ENCODE measurements at places on chromosomes 3 and 15.

DNA sequence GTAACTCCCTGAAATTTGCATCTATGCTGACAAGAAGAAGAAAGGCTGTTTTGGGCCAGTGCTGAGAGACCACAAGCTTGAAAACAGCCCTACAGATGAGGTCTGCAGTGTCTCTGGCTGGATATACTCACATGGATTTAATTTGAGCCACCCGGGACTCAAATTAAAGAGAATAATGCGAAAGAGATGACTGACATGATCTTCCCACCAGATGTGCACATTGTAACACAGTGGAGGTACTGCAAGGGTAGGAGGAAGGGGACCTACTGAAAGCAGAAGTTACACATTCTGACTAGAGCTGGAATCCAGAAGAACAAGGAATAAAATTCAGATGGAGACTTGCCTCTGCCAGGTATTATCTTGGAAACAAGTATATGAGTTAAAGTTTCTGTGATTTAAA is 728.3 kb upstream of the SGO1 start:
- no peak for DNase-seq

DNA sequence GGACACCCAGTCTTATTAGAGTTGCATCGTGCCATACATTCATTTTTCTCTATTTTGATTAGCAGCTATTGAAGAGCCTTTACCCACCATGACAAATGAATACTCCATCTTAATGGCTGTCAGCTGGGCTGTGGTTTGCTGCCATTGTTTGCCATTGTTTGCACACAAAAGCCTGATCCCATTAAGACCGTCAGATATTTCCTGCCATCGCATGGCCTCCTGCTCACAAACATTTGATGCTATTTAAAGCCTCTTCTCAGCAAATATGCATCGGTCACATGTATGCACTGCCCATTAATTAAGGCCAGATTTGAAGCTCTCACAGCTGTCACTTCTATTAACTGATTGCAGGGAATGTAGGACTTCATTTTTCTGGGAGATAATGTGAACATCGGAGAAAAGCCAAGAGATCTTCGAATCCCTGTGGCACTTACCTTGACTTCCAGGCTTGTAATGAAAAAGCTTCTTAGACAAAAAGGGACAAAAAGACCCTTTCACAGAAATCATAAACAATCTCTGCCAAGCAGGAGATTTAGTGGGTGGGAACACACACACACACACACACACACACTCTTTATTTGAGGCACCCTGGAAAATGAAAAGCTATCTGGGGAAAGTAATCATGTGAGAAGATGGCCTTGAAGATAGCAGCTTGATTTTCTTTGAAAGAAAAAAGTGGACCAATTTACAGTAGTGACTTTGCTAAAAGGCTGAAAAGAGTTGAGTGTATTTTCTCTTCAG is 175.4 kb upstream of the NR2E3 start:
- DNase-seq, result peak; percentile 73

DNA sequence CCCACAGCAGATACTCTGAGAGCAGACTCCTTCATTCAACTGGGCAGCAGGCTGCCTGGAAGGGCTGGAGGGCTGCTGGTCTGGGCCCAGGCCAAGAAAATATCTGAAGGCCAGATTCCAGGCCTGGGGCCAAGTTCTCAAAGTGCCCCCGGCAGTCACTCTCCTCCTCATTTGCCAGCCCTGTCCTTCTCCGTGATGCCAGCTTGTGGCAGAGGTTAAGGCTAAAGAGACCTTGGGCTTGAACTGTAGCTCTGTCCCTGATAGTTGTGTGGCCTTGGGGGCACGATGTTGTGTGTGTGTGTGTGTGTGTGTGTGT is 39.0 kb downstream of the FAM3D start:
- no peak for DNase-seq

DNA sequence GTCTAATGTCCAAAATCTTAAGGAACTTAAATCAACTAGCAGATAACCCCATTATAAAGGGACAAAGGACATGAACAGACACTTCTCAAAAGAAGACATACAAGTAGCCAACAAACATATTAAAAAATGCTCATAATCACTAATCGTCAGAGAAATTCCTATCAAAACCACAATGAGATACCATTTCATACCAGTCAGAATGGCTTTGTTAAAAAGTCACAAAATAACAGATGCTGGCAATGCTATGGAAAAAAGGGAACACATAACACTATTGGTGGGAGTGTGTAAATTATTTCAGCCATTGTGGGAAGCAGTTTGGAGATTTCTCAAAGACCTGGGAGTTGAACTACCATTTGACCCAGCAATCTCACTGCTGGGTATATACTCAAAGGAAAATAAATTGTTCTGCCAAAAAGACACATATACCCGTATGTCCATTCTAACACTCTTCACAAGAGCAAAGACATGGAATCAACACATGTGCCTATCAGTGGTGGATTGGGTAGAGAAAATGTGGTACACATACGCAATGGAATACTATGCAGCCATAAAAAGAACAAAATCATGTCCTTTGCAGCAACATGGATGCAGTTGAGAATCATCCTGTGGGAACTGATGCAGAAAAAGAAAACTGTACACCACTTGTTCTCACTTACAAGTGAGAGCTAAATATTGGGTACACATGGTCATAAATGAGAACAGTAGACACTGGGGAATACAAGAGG is 78.5 kb downstream of the TCF12 start:
- no peak for DNase-seq

DNA sequence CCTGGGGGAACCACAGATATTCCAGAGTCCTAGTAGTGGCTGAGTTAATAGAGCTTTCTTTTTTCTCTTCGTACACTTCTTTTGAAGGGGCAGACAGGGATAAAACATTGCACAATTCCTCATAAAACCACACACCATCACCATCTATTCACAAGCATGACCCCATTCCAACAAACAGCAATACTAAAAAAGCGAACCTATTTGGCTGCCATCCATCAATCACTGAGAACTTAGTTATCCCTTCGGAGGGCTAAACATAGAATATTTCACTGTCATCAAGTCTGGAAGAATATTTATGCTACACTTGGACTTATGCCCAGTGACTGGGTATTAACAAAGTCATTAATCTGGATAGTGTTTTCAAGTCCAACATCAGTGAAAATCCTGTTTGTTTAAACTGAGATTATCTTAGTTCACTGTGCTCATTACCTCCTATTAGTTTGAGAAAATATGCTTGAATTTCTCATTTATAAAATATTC is 80.3 kb upstream of the PRTG start:
- peak; percentile 98 for DNase-seq

GRCh38 chr3:108552267-108553159 is 36.7 kb downstream of the CIP2A start:
- peak; percentile 35 for DNase-seq

GRCh38 chr15:66186049-66186825 is 67.3 kb downstream of the MEGF11 start:
- DNase-seq, result no peak

DNA sequence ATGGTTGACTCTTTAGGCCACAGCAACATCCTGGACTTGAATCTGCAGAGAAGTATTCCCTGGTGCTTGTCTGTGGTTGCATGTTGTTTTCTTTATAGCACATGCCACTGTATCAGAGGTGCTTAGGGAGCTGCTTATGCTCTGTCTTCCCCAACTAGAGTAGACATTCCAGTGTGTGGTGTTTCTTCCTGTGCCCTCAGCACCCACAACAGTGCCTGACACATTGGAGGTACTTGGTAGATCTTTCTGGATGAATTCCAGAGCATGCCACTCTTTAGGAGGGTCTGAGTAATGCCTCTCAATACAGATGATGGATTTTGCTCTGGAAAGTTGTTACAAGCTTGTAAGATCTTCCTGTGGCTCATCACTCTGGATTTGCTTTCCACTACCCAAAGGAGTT is 117.6 kb downstream of the CHDH start:
- peak; percentile 20 for DNase-seq

- no peak for DNase-seq
Measured at GRCh38 chr15:50993598-50993997, 85.1 kb downstream of the AP4E1 start.

GRCh38 chr3:115384381-115384780 is 237.3 kb upstream of the ZBTB20 start:
- DNase-seq, result no peak

GRCh38 chr3:157045238-157045850 is 114.6 kb downstream of the CCNL1 start:
- DNase-seq, result no peak
